Fibroblast of pulmonary artery (primary cell): ENCODE measurements at places on chromosomes 11 and 22.

DNA sequence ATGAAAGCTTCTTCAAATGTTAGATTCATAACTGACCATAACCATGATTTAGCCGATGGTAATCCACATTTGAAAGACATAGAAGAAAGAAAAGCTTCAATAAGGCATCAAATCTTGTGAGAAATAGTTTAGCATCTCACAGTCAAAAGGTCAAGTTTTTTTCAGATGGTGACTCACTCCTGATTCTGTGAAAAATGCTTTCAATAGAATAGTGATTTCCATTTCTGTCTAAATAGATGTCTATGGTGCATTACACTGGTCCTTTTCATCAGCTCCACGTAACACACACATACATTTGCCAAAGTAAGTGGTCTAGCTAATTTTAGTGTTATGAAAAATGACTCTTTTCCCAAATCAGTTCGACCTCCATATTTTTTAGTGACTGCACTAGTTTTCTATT, 139.2 kb downstream of the LRRC4C start:
- DNase-seq = no peak

DNA sequence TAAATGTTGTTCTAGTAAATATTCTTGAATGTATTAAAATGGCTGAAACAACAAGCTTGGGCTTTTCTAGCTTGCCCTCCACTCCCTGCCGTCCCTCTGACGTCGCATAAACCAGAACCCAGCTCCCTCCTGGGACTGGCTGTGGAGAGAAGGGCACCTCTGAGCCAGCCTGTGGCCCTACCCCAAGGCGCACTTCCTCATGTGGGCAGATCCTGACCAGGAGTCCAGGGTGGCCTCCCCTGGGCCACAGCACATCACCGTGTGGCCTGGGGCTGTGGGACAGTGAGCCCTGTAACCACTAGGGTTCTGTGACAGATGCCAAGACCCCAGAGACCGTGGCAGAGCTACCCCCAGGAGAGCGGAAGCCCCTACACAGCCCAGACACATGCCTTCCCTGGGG, 10.2 kb upstream of the ADORA2A start:
- DNase-seq = no peak

DNA sequence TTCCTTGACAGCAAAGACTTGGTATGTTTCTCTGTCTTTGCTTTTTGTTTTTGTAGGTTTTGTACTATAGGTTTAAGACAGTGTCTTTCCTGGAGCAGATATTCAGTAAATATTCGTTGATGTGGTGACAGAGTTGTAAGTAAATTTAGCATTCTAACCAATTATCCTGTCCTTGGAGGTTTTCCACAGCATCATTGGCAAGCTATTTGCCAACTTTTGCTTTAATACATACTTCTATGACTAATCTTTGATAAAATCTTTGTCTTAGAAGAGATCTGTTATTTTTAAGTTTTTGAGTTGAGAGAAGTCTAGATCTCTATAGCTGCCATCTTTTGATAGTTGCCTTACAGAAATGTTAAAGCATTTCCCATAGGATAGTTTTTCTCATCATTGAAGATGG, 3.8 kb downstream of the USP47 start:
- DNase-seq = no peak

DNA sequence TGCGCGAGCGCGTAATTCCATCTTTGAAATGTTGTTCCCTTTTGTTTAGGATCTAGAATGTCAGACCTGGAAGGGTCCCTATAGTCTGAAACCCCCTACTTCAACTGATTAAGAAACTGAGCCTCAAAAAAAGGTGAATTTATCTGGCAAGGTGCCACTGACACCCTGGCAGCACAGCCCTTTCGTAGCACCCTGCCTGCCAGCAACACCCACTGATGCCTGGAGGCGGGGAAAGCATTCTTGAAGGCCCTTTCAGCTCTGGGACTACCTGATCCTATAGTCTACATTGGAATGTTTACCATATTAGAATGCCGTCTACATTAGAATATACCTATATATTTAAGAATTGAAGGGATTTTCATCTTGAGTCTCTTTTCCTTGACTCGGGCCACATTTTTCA, 542.3 kb downstream of the BUD13 start:
- no peak for DNase-seq

DNA sequence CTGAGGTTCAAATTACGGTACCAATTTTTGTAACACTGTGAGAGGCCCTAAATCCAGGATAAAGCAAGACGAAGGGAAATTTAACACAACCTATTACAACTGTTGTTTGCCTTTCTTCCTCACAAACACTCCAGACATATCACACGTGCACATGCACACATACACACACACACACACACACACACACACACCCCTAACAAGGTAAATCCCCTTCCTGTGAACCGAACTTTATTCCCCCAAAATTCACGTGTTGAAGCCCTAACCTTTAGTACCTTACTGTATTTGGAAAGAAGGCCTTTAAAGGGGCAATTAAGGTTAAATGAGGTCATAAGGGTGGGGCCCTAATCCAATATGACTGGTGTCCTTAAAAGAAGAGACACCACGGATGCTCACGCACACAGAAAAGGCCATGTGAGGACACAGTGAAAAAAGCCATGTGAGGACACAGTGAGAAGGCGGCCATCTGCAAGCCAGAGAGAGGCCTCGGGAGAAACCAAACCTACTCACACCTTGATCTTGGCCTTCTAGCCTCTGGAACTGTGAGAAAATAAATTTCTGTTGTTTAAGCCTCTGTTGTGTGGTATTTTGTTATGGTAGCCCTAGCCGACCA, 1.8 kb downstream of the SERGEF start:
- no peak for DNase-seq

GRCh38 chr22:22952531-22953280, 65.1 kb downstream of the IGLL5 start:
- DNase-seq = no peak

GRCh38 chr11:92190535-92191206, 33.9 kb upstream of the FAT3 start:
- DNase-seq = no peak

DNA sequence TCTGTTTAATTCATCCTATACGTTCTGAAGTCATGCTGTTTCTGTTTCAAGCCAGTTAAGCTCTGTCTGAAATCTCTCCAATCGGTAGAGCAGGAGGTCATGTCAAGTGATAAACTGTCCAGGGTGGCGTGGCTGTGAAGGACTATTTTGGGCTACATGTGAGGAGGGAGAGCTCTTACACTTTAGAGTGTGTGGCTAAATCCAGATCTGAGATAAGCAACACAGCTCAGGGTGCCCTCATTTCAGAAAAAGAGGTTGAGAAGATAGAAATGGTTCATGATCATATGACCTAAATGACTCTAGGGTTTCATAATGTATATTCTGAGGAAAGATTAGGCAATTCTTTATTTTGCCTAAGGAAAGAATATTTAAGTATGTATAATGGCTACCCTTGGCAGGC, 8.4 kb downstream of the BLID start:
- DNase-seq = no peak

- DNase-seq = no peak
Observed at GRCh38 chr11:19433367-19433766, 192.6 kb upstream of the E2F8 start.

DNA sequence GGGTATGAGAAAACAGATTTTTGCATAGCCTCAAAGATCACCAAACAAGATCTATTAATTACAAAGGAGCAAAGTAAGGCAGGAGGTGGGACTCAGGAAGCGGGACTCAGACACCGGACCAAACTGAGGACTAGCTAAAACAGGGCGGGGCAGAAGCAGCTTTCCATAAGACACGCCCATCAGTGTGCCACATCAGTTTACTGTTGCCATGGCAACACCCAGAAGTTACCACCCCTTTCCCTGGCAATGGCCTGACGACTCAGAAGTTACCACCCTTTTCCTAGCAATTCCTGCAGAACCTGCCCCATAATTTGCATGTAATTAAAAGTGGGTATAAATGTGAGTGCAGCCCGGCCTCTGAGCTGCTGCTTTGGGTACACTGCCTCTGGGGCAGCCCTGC, 173.9 kb downstream of the SHANK2 start:
- DNase-seq = no peak

DNA sequence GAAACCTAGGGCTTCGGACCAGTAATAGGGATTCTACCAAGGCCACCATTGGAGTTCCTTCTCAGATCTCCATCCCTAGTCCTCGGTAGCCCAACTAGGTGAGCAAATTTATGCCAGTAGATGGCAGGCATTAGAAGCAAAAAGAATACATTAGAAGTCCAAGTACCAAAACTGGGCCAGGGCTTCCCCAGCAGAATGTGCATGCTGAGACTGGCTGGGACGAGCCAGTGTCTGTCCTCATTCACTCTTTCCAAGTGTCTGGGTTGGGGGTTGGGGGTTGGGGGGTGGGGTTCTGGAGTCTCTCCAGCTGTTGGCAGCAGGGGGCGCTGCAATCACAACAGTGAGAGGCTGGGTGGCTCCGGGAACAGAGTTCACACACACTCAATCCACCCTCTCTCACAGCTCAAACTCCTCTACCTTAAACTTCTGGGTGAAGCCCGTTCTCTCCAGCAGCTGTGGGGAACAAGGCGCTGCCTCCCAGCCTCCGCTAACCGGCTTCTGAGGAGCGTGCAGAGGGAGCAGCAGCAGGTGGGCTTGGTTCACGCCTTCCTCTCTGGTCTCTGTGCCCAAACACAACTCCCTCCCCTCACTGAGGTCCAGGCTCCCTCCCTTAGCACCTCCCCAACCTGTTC, 57.5 kb downstream of the BTG4 start:
- peak; percentile 60 for DNase-seq

GRCh38 chr11:96122601-96123074, 198.7 kb upstream of the MTMR2 start:
- no peak for DNase-seq

DNA sequence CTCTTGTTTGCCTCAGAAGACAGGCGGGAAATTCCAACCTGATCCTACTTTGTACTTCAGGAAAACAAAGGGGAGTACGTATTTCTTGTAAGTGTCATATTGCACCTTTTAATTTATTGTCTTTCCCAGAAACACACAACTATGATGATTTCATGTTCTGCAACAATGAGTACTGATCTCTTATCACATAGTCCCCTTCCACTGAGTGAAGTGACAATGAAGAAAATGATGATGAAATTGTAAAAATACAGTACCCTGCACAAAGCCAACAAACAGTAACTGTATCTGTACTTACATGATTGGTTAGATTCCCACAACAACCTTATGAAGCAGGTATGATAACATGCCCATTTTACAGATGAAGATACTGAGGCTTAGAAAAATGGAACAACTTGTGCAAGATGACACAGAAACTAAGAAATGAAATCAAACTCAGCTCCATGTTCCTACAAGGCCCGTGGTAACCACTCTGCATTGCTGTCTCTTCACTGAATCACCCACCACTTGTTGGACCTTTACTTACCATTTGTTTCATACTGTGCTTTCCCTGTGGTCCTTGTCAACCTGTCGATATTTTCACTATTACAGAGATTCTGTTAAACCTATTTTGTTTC, 37.5 kb downstream of the SLC1A2 start:
- DNase-seq = no peak

GRCh38 chr11:62925745-62926679, 4.8 kb upstream of the CHRM1 start:
- DNase-seq = no peak

GRCh38 chr22:30332551-30332950, 5.8 kb upstream of the TBC1D10A start:
- DNase-seq = no peak

GRCh38 chr11:84747871-84748270, 879.3 kb downstream of the DLG2 start:
- no peak for DNase-seq

GRCh38 chr11:123753110-123753509, 1.2 kb downstream of the OR6X1 start:
- no peak for DNase-seq

DNA sequence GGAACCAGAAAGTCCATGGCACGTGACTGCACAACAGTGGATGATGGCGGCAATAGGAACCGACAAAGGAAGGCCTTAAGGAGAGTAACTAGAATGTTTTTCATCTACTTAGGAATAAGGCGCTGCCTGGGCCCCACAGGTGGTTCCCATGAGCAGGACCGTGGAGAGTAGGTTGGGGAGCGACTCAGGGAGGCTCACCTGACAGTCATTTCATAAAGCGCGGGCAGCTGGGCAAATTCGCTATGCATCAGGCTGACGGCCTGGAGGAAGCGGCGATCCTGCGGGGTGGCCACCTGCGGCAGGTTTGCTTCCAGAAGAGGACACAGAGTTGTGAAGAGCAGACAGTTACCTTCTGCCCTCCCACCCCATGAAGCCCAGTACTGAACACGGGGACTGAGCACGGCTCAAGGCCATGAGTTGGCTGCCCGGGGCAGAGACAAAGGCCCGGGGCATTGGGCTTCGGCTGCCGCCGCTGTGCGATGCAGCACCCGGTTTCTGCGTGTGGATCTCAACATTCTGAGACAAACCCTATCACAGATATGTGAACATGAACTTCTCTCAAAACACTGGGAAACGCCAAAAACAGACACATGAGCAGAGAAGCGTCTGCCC, 25.8 kb downstream of the HPS4 start:
- DNase-seq = no peak

GRCh38 chr22:47230251-47230650, 467.8 kb downstream of the TBC1D22A start:
- no peak for DNase-seq

DNA sequence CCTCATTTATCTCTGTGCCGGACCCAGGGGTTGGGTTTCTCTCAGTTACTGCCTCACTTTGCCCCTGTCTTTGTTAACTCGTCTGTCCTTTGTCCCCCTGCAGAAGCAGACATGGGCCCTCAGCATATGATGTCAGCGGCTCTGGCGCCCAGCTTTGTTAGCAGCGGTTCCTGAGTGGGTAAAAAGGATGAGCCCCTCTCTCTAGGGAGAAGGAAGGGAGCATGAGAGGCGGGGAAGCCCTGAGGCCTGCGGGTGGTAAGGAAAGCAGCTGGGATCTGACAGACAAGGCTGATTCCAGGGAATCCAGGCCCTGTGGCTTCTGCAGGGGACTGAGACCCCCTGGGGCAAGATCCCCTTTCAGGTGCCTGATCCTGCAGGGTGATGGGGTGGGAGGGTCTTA, 51.7 kb downstream of the MCM5 start:
- no peak for DNase-seq

GRCh38 chr11:43573233-43573632, 107.3 kb upstream of the HSD17B12 start:
- DNase-seq = peak; percentile 29

DNA sequence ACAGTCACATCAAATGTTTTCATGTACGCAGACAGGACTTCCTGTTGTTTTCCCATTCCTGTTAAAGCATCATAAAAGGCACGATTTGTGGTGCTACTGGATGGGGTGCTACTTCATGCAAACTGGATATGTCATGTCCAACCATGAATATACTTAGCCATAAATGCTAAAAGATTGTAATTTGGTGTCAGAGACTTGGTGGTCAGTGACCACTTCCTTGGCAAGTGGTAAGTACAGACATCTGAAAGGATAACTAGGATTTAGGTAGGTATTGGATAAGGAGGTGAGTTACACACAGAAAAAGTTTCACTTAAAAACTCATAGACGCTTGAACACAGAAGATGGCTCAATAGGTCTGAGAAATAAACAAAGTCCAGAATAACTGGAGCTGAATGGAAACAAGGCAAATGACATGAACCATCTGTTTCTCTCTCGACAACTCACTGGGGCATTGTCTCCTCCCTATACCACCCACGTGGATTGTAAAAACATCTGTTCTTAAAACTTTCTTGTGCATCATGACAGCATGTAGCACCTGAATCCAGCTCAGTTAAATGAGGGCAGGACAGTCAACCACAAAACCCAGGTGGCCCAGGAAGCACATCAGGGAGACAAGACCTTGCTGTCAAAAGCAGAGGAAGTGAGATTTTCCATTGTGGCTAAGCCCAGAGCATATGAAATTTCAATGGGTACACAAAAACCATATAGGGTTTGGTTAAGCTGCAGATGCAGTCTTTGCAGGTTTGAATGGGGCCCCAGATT, 22.1 kb upstream of the IGLL5 start:
- DNase-seq = peak; percentile 27
